Astrocyte of the spinal cord (primary cell): ENCODE measurements at places on chromosomes 12 and 14.

- peak; percentile 97 for DNase-seq
Measured at GRCh38 chr12:51371295-51371953, 19.8 kb downstream of the GALNT6 start.

DNA sequence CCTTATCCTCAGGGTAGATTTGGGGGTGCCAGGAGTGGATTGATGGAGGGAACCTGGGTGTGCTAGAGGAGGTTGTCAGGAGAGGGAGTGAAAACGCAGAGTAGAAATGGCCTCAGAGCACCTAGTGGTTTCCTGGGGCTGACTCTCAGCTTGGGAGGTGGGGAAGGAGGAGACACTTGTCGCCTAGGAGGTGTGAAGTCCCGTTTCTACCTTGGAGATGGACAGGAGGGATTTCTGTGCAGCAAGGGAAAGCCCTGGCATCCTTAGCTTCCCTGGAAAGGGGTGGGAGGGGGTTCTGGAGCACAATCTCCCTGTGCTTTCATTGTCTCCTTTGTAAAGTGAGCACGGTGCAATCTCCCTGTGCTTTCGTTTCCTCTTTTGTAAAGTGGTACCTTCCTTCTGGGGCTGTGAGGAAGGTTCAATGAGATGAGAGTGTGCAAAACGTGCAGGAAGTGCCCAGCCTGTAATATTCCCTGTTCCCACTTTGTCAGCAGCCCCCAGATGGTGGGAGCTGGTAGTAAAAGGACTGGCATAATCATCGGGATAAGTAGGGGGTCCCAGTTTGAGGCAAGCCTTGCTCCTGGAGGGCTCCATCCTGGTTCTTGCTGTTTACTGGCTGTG lies 1.6 kb downstream of the OAS3 start:
- no peak for DNase-seq

DNA sequence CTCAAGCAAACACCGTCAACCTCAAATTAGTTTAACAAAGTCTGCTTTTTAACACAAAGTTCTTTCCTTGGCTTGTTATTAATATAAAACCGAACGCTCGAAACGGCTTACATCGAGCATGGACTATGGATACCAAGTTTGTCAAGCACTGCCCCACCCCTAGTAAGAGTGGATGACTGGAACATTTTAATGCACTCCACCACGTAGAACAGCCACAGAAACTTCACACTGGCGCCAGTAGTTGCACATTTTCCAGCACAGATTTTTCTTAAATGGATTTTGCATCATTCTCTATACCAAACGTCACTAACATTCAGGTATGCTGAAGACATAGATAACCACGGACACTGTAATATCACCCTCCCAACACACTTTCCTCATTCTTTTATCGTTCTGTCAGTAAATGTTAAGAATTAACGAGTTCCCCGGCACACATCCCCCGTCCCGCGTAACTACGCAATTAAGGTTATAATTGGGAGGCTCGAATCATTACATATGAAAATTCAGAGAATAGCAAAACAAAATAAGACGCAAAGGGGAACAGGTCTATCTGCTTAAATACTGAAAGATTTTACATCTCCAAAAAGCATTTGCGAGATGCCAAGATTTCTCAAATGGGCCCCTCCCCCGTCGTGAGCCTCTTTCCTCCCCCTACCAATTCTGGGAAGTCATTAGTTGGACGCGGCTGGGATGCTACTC lies 990 bp downstream of the FERMT2 start:
- peak; percentile 68 for DNase-seq

DNA sequence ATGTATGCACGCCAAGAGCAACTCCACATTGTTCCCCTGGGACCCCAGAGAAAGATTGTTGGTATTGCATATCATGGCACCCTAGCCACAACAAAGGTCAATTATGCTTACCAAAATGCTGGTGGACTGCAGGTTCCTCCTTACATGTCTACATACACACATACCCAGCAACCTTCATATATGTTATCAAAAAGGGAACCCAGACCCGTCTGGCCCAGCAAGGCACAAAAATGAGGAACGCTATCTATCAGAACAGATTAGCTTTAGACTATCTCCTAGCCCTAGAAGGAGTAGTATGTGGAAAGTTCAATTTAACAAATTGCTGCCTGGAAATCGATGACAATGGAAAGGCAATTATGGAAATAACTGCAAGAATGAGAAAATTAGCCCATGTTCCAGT lies 61.5 kb downstream of the DHRS2 start:
- DNase-seq, result no peak

- no peak for DNase-seq
Measured at GRCh38 chr14:60658909-60659585, 9.8 kb upstream of the SIX1 start.

DNA sequence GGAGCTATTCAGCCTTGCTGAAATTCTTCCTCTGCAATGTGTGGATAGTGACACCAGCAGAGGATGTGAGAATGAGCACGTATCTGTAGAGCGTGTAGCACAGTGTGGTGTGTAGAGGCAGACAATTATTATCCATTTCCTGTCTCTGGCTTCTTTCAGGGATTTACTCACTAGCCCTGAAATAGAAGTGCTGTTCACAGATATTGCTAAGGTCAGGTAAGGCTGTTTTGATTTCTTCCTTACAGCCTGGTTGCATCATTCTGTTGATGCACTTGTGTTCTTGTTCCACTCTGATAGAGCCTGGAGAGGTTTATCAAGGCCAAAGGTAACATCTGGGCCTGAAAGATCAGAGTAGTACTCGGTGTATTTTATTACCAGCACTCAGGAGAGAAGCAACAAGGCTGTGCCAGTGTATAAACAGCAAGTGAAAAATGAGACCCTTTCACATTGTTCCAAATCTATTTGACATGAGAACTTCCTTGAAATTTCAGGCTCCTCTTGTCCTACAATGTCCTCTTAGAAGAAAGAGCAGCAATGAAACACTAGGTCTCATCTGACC lies 16.7 kb downstream of the ARG2 start:
- peak; percentile 17 for DNase-seq

- no peak for DNase-seq
Measured at GRCh38 chr12:6099316-6099715, 25.2 kb downstream of the VWF start.

- DNase-seq, result peak; percentile 18
Measured at GRCh38 chr14:95784137-95784536, 70.2 kb upstream of the TCL1A start.

DNA sequence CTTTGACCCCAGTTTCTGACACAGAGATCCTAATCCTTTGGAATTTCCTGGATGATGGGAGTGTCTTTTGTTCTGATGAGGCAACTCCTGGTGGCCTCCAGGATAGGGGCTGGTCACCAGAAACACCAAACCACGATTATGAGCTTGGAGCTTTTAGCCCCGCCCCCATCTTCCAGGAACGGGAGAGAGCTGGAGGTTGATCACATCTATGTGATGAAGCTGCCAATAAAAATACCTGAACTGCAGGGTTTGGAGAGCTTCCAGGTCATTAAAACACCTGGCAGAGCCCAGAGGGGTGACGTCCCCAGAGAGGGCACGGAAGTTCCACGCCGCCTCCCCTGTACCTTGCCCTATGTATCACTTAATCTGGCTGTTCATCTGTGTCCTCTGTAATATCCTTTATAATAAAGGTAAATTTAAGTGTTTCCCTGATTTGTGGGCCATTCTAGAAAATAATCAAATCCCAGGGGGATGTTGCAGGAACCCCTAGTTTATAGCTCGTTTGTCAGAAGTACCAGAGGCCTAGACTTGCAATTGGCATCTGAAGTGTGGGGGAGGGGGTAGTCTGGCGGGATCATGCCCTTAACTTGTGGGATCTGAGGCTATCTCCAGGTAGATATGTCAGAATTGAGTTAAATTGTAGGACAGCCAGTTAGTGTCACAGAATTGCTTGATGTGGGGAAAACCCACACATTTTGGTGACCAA lies 21.2 kb downstream of the APPL2 start:
- DNase-seq, result no peak

- DNase-seq, result no peak
Measured at GRCh38 chr14:44701563-44702263, 194.6 kb upstream of the FSCB start.

GRCh38 chr14:102973706-102974285 lies 51.3 kb downstream of the AMN start:
- no peak for DNase-seq

DNA sequence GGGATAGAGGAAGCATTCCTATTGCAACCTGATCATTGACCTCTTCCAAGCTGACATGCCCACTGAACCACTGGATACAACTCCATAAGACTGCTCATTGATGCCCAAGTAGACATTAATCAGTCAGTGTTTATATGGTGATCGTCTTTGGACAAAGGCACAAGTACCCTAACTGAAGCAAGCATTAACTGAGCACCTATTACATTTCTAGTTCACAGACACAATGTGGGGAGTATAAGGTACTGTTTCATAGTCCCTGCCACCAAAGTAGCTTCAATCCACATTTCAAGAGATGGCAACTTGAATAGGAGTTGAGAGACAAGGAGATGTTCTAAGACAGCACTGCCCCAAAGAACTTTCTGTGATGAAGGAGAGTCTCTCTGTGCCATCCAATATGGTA lies 10.9 kb upstream of the COL2A1 start:
- DNase-seq, result no peak

DNA sequence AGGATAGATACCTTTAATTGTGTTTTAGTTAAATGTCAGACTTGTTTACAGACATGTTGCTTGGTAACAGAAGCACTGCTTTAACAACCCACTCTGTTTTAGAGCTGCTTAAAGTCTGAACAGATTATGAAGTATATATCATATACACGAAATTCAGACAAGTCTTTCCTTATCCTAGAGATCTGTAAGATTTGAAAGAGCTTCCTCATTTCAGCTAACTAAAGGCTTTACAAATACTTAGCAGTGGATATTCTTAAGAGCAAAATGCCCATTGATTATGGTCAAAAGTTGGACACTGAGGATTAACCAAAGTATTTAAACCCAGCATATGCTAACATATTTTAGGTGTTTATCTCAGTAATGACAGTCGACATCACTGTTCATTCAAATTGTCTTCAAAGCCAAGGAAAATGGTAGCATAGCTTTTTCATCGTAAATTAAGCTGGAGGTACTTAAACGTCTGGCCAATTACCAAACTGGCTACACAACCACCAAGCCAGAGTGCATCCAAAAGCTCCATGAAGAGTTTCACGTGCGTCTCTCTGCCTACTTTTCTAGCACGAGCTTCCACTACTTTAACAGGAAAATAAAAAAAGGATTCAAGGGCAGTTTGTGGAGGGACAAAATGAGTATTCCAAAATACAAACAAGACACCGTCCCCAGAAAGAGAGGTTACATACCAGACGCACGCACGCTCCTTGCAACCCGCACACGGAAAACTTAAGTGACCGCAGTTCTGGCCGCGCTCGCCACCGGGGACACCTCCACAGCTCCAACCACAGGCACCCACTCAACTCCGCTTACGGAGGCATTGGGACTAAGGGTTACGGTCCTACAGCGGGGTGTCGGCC lies 565 bp downstream of the CEP83 start:
- peak; percentile 60 for DNase-seq

DNA sequence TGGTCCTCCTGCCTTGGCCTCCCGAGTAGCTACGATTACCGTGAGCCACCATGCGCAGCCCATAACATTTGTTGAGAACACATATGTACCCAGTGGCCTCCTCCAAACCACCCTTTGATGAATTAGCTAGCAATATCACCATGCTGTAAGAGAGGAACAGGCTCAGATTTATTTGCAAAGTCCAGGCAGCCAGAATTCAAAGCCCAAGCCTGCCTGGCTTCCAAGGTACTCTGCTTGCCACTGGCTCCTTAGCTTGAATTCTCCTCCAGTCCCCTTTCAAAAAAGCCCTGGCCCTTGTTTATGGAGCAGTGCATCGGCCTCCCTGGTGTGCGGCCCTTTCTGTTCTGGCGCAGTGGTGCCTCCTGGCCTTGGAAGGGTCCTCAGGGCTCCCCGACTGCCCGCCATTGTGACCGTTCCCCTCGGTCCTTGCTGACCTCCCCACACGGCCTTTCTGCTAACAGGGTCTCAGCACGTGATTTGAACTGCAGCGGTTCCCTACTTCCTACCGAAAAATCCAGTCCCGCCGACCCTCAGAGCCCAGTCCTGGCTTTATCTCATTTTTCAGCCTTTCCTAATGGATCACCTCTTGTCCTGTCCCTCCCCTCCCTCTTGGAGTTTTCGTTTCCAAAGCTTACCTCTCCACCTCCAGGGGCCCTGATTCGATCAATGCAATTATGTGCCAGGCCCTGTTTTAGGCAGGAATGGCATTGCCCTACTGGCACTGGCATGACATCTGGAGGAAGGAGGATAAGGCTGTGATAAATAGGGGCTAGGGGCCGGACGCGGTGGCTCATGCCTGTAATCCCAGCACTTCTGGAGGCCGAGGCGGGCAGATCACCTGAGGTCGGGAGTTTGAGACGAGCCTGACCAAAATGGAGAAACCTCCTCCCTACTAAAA lies 22.0 kb downstream of the SLC25A29 start:
- DNase-seq, result no peak

- no peak for DNase-seq
Measured at GRCh38 chr12:24014915-24015832, 65.7 kb upstream of the SOX5 start.

- no peak for DNase-seq
Measured at GRCh38 chr12:31318657-31319269, 7.2 kb downstream of the SINHCAF start.

DNA sequence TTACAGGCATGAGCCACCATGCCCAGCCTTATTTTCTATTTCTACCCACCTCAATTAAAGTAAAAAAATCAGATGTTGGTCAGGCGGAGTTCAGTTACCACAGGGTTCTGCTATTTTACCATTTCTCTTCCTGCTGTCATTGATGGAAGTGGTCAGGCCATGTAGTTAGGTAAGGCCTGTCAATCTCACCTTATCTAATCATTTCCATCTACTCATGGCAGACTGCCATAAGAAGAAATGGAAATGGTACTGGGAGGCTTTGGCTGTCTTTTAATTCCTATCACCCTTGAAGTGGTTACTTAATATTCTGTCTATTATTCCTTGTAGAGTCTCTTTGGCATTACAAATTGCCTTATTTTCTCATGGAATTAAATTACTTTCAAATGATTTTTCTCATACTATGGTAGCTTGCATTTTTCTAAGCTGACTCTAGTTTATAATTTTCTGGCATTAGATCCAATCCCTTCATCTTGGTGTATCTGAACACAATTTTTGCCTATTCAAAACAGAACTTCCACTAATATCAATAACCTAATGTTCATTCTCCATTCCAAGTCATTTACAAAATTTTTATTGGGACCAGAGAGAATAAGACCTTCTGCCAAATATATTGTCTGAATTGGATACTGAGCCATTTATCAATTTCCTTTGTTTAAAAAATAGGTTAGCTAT lies 198.7 kb downstream of the DACT1 start:
- no peak for DNase-seq

- no peak for DNase-seq
Measured at GRCh38 chr12:108317308-108318234, 21.5 kb downstream of the CMKLR1 start.
